ENCODE measurements at places on chromosomes 2 and 18.

GRCh38 chr2:178397002-178397605 lies 53.9 kb downstream of the PRKRA start:
- no peak for DNase-seq

- no peak for DNase-seq
Measured at GRCh38 chr2:159124441-159124911, 156.0 kb downstream of the TANC1 start.

DNA sequence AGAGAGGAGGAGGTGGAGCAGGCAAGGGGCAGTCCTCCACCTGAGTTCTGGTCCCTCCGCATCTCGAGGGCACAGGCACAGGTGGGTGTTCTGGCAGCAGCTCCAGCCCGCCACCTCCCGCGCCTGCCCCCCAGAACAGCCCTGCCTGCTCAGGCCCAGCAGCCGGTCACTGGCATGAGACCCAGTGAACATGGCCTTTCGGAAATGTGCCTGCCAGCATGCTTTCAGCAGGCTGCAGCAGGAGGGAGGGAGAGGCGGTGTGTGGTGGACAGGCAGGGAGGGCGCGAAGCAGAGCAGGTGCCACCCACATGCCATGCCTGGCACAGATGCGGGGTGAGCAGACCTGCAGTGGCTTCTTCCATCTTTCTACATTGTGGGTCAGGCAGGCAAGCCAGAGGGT lies 3.4 kb upstream of the OR6B3 start:
- no peak for DNase-seq

GRCh38 chr18:36128530-36128870 lies 640 bp downstream of the SLC39A6 start:
- DNase-seq: no peak

GRCh38 chr2:68345129-68345875 lies 19.8 kb upstream of the PLEK start:
- DNase-seq: no peak

GRCh38 chr2:20560891-20561636 lies 89.8 kb downstream of the HS1BP3 start:
- no peak for DNase-seq

- DNase-seq: no peak
Measured at GRCh38 chr18:79586436-79587225, 93.0 kb upstream of the CTDP1 start.

- no peak for DNase-seq
Measured at GRCh38 chr18:38526922-38527321, 961.3 kb upstream of the CELF4 start.

- DNase-seq: no peak
Measured at GRCh38 chr2:154307007-154307406, 391.5 kb upstream of the KCNJ3 start.

- DNase-seq: no peak
Measured at GRCh38 chr2:137336067-137336466, 570.7 kb downstream of the THSD7B start.

GRCh38 chr18:49021076-49021432 lies 70.3 kb upstream of the SMAD7 start:
- no peak for DNase-seq

- DNase-seq: no peak
Measured at GRCh38 chr2:218389333-218390150, 7.5 kb downstream of the SLC11A1 start.

DNA sequence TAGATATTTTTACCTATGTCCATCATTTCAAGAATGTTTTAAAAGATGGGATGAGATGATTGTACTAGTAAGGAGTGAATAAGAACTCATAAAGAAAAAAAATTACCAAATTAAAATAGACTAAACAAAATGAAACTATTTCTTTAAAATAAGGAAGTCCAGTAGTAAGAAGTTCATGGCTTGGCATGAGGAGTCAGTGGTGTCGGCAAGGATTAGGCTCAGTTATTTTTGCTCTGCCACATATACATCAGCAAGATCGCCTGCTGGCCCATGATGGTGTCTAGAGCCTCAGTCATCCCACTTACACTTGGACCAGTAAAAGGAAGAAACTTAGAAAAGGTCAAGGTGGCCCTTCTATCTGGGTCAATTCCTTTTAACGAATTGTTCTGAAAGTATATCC lies 300.9 kb upstream of the SLC8A1 start:
- no peak for DNase-seq

- DNase-seq: no peak
Measured at GRCh38 chr2:143026411-143027054, 102.7 kb upstream of the ARHGAP15 start.

- no peak for DNase-seq
Measured at GRCh38 chr18:45596036-45596435, 19.2 kb upstream of the SLC14A2 start.

- no peak for DNase-seq
Measured at GRCh38 chr2:37318401-37318800, 6.2 kb downstream of the PRKD3 start.

- peak; percentile 23 for DNase-seq
Measured at GRCh38 chr2:9950521-9951271, 797 bp upstream of the GRHL1 start.

- no peak for DNase-seq
Measured at GRCh38 chr2:229974266-229974665, 52.0 kb downstream of the FBXO36 start.

- no peak for DNase-seq
Measured at GRCh38 chr18:58009166-58009565, 34.9 kb upstream of the NEDD4L start.

DNA sequence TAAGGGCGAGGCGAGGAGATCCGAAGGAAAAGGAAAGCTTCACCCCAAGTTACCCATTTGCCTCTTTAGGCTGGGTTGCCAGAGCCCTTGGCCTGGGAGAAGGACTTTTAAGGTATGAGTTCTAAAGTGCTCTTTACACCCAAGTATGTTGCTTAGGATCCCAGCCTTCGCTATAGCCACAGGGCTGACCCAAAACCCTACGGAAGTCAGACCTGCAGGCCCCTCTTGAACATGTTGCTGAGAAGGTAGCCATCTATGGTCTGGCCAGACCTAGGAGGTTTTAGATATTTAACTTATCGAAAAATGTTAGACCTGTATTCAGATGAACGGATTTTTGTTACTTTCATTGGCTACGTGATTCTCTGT lies 95.4 kb downstream of the PMS1 start:
- no peak for DNase-seq

DNA sequence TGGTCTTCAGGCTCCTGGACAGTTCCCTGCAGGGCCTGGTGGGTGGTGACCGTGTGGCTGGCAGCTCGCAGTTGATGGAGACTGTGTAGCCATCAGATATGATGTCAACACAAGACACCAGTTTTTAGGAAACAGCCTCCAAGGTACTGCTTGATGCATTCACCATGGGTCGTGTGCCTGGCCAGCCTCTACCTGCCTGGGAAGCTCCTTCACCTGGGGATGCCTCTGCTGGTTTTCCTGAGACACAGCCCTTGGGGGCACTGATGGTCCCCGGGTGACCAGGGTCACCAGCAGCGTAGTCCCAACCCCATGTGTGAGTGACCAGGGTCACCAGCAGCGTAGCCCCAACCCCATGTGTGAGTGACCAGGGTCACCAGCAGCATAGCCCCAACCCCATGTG lies 33.6 kb upstream of the KCNG2 start:
- no peak for DNase-seq

DNA sequence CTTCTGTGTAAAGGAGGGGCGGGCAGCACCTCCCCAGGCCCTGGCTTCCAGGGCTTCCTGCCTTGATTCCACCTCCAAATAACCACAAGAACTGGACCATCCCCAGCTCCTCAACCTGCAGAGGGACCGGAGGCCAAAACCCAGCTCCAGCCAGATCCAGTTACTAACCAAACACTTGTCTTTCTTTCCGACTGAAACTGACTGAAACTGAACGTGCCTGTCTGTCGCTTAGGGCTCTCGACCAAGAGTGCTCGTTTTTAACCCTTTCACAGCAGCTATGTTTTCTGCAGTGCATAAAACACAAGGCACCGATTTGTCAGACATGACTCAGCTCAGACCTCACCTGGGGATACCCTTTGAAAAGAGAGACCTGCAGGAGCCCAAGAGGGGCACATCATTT lies 249.9 kb upstream of the SIX2 start:
- DNase-seq: no peak

DNA sequence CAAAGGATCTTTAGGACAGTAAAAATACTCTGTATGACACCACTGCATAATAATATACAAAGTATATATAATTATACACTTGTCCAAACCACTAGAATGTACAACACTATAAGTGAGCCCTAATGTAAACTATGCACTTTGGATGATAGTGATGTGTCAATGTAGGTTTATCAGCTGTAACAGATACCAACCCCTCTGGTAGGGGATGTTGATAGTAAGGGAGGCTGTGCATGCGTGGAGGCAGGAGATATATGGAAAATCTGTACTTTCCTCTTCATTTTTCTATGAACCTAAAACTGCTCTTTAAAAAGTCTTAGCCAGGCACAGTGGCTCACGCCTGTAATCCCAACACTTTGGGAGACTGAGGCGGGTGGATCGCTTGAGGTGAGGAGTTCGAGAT lies 37.5 kb upstream of the SP3 start:
- DNase-seq: no peak

DNA sequence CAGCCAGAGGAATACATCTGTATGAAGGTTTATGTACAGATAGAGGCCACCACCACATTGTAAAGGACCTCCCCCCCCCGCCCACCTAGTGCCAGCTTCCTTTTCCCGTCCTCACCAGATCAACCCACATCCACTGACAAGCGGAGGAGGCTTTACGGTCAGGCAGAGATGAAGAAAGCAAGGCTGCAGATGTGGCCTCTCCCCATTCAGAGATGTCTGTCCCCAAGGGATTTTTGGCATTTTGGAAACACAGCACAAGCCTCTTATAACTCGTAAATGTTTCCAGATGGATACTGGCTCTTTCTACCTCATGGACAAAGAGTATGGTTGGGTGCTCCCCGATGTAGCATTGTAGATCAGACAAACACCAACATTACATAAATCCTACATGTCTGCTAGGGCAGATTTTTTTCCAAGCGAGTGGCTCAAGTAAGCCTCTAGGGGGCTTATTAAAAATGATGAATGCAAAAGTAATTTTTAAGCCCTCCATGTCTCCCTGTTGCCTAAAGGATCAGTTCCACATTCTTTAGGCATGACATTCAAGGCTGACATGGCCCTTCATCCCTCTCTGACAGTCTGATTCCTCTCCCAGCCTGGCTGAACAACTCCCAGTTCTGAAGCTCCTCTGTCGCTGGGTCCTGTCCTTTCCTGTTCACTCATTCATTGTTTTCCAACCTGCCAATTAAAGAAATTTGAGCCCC lies 11.7 kb downstream of the VIT start:
- no peak for DNase-seq

- no peak for DNase-seq
Measured at GRCh38 chr2:633371-633770, 43.8 kb downstream of the TMEM18 start.
